Inflammatory macrophage (primary cell): ENCODE measurements at places on chromosomes 11 and 22.
A peak's percentile ranks its signal among the peaks of the same experiment; 100 is the strongest.

GRCh38 chr11:128157423-128158298, 429.7 kb downstream of the ETS1 start:
- peak; percentile 83 for DNase-seq

- DNase-seq = peak; percentile 91
Measured at GRCh38 chr11:16791191-16791961, 52.9 kb downstream of the C11orf58 start.

- no peak for DNase-seq
Measured at GRCh38 chr22:49639956-49640355, 187.7 kb downstream of the BRD1 start.

GRCh38 chr11:100687054-100687629, at the start of gene ARHGAP42:
ARHGAP42 (plus strand) TSS chr11:100687288; CDS start chr11:100687679, 391 bp downstream.
- DNase-seq = peak; percentile 7

DNA sequence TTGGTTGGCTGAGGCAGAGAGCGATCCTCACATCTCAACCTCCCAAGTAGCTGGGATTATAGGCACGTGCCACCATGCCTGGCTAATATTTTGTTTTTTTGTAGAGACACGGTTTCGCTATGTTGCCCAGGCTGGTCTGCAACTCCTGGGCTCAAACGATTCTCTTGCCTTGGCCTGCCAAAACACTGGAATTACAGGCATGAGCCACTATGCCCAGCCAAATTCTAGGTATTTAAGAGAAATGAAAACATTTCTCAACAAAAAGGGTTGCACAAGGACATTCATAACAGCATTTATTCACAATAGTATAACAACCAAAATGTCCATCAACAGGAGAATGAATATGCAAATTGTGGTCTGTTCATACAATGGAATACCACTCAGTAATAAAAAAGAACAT, 31.7 kb upstream of the RBX1 start:
- DNase-seq = no peak
